Colonic mucosa (tissue), 4 donors: ENCODE measurements at places on chromosomes 2 and 18.

- DNase-seq = no peak
Measured at GRCh38 chr2:160408959-160409291, 84.7 kb downstream of the RBMS1 start.

DNA sequence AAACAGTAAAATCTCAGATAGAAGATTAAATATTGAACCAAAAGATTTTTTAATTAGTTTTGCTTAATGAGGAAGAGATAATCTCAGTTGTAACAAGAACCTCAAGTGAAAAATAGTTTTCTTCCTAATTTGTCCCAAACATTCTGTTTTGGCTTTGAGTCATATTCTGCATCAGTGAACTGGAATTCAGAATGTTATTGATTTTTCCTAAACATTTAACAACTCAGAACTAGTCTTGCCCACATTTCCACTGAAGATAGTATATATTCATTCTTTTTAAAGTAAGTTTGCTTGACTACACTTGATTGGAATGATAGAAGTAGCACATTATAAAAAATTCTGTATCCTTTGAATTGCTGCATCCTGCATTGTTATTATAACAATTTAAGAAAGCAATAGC is 85.7 kb upstream of the UGP2 start:
- DNase-seq = no peak

GRCh38 chr2:225040856-225041206 is 1.4 kb downstream of the DOCK10 start:
- peak; percentile 51 for DNase-seq

- DNase-seq = peak; percentile 85
Measured at GRCh38 chr2:199488772-199489400, 31.1 kb upstream of the SATB2 start.

DNA sequence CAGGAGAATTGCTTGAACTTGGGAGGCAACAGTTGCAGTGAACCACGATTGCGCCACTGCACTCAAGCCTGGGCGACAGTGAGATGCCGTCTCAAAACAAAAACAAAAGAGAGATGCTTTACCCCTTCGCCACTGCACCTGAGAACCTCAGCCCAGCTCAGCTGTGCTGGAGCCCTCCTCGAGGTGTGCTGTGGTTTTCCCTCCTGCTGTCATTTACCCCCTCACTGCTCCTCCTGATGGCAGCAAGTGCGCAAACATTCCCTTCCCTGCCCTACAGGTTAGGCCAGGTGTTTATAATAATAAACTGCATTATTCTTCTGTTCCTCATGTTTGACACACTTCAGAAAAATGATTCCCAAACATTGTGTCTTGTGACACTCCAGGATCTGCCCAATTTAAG is 8.4 kb downstream of the FBXO36 start:
- DNase-seq = no peak

GRCh38 chr2:190635781-190636180 is 13.1 kb upstream of the NAB1 start:
- DNase-seq = no peak

DNA sequence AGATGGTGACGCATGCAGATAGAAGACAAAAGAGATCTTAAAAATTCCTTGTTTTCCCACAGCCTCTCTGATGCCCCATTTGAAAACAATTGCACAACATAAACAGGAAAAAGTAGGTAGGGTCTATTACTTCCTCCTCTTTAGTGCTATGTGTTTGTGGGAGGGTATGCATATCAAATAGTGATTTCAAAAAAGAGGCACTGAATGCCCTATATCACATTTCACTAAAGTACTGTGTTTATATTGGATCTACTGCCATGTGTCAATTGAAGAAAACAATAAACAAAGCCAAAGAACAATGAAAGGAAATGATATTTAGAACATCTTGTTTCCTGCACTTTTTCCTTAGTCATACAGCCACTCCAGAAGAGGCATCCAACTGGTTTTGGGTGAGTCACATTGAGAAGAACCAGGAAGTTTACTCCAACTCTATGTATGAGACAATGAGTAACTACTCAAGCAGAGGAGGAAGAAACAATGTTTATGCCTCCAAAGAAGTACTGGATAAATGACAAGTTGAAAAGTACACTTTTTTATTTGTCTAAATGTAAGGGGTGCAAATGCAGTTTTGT is 583.6 kb downstream of the FBXO15 start:
- DNase-seq = no peak

- no peak for DNase-seq
Measured at GRCh38 chr18:80202264-80202998, 44.9 kb downstream of the PARD6G start.

- DNase-seq = no peak
Measured at GRCh38 chr2:103860016-103860415, 993.9 kb upstream of the POU3F3 start.

DNA sequence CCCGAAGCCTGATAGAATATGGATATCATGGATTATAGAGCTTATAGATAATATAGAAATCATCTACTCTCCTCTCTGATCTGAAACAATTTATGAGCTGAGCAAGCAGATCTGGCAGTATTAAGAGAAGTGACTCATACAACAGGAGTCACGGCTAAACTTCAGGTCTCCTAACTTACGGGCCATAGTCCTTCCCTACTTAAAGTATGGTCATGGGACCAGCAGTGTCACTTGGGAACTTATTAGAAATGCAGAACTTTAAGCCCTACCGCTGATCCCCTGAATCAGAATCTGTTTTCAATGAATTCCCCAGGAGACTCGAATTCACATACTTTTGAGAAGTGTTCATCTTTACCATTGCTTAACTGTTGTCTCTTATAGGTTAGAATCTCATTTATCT is 195.7 kb upstream of the FANCL start:
- no peak for DNase-seq

GRCh38 chr18:45689396-45689795 is 34.6 kb upstream of the SLC14A1 start:
- DNase-seq = no peak

DNA sequence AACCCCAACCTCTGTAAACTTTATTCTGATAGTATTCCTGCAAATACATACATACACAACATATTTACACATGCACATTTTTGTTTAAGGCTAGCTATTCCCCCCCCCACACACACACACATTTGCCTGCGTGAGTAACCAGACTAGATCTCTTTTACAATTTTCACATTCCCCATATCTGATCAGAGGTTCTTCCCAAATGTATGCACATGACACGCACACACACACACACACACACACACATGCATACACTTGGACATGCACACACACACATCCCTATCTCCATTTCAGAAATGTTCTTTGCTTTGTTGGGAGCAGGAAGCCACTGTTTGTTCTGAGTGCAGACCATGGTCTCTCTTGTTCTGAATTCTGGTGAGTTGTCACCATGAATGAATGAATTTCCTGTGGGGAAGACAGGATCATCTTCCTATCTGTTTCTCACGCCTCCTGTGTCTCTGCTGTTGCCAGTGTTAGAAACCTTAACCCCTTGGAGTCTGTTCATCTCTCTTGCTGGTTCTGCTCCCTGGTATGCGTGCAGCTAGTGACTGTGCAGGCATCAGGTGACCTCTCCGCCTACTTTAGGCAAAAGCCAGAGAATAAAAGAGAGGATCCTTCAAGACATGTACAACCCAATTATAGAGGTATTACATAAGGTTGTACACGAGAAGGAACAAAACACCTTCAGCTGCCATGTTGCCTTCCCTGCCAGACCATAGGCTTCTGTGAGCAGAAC is 251.0 kb upstream of the RAB12 start:
- no peak for DNase-seq

DNA sequence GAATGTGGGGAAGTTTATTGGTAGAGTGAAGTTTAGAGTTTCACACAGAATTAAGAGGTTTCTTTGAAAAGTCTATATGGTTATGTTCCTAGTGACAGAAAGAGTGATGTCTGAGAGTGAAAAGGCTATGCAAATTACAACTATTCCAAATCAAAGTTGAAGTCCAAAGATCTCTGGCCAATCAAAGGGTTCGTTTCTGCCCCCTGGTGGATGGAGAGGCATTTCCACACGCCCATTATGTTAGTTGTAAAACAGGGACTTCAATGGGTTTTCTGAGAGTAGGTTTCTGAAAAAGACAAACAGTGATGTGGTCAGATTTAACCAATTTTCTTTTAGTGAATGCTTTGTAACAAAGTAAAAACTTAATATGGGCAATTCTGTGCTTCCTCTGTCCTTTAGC is 441.5 kb upstream of the POU3F3 start:
- DNase-seq = peak; percentile 41

GRCh38 chr18:74540652-74541421 is 6.5 kb downstream of the CNDP1 start:
- DNase-seq = peak; percentile 17

DNA sequence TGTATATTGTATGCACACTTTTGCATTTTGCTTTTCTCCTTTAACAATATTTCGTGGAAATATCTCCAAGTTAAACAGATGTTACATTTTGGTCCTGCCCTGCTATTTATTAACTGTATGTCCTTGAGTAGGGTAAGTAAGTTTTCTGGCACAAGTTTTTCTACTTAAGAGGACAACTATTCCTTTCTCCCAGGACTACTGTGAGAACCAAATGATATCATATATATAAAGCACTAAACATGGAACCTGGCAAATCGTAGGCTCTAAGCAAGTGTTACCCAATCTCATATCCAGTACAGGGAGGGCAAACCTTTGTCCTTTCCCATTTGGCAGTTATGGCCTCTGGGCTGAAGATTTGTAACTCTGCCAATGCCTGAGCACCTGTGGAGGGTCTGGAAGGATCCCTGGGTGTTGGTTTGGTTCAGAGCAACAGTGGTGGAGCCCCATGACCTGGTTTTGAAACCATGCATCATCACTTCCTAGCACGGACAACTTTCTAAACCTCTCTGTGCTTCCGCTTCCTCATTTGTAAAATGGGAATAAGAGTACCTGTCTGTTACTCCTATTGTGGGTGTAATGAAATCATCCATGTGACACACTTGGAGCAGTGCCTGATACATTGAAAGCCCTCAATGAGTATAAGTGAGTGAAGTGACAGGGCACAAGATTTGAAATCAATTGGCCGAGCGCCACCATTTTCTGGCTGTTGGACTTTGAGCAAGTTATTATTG is 28.3 kb upstream of the ICOS start:
- no peak for DNase-seq

DNA sequence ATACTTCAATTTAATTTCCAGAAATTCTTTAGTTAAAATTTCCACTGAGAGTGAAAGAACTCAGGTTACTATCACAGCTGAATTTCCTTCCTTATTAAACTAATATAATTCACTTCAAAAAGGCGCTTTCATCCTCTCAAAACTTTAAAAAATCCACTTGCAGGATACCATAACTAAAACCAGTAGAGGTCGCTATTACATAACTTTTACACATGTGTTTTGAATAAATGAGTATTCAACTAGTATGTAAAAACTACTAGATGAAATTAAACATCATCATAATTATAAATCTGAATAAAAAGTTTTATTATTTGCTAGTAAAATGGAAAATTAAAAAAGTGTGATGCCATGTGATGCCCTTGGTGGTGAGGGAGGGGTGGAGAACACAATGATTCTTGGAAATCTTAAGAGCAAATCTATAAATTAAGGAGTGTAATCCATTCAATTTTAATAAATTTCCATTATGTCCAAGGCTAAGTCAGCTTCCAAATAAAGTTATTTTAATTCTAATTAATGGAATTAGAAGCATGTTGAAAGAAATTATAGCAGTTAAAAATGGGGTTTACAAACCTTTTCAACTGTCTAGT is 61.4 kb downstream of the SOS1 start:
- no peak for DNase-seq

DNA sequence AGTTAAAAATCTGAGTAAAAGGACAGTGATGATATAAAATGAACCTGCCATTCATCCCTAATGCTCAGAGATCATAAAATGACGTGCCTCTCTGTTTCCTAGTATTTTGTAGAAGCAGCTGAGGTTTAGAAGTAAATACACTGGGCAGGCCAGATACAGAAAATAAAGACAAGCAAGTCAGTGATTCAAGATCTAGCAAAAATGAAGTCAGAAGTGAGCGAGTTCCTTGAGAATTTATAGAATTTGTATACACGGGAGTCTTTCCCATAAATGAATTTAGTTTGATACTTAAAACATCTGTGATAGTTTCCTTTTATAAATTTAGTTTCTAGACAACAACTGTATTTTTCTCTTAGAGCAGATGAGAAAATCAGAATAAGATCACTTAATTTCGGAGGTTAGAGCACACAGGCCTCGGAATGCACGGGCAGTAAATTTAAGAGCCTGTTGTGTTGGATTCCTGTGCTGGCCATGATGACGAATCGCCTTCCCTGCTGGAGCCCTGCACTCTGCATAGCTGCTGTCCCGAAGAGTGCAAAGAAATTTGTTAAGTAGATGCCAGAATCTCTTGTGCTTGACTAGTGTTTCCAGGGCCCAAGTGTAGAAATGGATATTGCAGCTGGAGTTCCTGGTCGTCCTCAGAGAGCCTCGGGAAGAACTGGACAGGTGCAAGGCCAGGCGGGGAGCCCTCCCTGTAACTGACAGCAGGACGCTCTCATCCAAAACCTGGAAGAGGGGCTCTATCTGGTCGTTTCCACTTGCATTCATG is 83.7 kb upstream of the RBM44 start:
- no peak for DNase-seq

DNA sequence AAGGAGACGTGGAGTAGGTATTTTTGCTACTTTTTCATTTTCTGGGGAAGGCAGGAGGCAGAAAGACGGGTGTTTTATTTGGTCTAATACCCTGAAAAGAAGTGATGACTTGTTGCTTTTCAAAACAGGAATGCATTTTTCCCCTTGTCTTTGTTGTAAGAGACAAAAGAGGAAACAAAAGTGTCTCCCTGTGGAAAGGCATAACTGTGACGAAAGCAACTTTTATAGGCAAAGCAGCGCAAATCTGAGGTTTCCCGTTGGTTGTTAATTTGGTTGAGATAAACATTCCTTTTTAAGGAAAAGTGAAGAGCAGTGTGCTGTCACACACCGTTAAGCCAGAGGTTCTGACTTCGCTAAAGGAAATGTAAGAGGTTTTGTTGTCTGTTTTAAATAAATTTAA is 3.4 kb downstream of the FZD7 start:
- DNase-seq = no peak

DNA sequence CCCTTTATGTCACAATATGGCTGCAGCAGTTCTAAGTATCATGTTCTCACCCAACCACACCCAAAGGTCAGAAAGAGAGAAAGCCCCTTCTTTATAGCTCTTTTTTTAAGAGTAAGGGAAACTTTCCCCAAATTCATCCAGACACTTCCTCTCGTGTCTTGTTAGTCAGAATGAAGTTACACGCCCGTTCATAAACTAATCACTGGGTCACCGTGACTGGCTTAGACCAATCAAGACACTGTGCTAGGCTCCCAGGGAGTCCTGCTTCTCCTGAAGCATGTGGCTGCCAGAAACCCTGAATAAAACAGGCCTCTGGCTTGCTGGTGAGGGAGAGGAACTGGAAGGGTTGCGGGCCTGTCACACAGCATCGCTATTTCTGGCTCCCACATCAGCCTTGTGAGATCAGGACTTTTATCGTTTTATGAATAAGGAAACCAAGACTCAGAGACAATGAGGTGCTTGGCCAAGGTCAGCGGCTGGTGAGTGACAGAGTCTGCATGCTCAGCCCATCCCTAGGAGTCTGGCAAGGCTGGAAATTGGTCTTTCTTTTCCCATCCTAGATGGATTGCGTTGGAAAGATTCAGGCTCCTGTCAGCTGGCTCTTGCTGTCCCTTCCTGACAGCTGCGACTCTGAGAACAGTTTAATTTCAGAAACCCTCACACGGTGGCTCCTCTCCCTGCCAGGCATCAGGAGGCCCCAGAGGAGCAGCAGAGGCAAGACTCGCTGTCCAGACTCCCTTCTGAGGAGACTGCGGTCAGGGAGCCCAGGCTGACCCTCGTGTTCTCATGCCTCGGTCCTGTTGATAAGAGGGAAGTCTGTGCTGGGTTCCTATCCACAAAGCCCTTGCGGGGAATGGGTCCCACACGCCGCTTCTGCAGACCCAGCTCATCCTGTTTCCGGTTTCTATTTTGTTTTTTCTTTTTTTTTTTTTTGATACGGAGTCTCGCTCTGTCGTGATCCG is 104.5 kb upstream of the TAF1B start:
- peak; percentile 51 for DNase-seq
